ENCODE measurements at places on chromosomes 4 and X. TPM values are rescaled to one million over a fixed set of nuclear protein-coding genes. Genes with fewer than 3 reads are reported as not detected.

GRCh38 chrX:74911494-74911893 is 13.8 kb downstream of the NEXMIF start:
- DNase-seq: no peak

Gene SPANXB1
- total RNA-seq: not detected

Gene CDX4
- total RNA-seq: not detected

- no peak for DNase-seq
These were observed 36.0 kb downstream of the MAML3 start for GRCh38 chr4:140117947-140118346.

Gene PRIMPOL
- 5.9 TPM for total RNA-seq

DNA sequence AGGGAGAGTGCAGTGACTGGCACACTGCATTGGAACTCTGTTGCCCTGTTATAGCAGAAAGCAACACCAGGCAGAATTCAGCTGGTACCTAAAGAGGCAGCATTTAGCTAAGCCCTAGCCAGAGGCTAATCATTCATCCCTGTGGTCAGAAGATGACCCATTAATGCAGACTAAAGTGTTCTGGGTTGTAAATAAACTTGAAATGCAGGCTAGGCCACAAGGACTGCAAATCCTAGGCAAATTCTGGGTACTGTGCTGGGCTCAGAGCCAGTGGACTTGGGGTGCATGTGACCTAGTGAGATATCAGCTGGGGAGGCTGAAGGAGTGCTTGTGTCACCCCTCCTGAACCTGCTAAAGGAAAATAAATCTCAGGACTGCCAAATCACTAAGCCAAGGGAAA is 91.2 kb downstream of the LPAR4 start:
- no peak for DNase-seq

GRCh38 chr4:152148057-152148456 is 387.2 kb upstream of the GATB start:
- DNase-seq: no peak

All from hematopoietic multipotent progenitor cell (in vitro differentiated cells).